ENCODE measurements at places on chromosomes 3 and 15. TPM values are rescaled to one million over a fixed set of nuclear protein-coding genes. Genes with fewer than 3 reads are reported as not detected.

Gene GOLGA6L7
- polyA plus RNA-seq: not detected

- DNase-seq: no peak
These were observed 19.0 kb downstream of the CSPG4 start for GRCh38 chr15:75693501-75694240.

Gene SIN3A
- 28.0 TPM for polyA plus RNA-seq

GRCh38 chr3:23873941-23874340 is 42.8 kb downstream of the NKIRAS1 start:
- no peak for DNase-seq

- no peak for DNase-seq
These were observed 81.4 kb upstream of the PSMD6 start for GRCh38 chr3:64104691-64105111.

DNA sequence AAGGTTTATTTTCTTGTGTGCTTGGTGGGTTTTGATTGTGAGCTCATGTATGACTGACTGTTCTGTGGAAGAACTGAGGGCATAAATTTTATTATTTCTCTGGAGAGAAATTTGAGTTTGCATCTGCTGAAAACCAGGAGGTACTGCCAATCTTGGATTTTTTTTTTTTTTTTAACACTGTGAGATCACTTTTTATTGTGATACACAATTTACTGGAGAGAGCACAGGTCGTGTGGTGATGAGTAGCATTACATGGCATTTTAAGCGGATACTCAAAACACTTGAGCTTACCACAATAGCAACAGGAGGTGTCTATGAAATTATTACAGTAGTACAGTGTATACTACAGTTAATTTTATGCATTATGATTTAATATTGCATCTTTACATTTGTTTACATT is 237.4 kb downstream of the MFSD1 start:
- DNase-seq: no peak

GRCh38 chr3:60909526-60909925 is 341.7 kb downstream of the FHIT start:
- no peak for DNase-seq

DNA sequence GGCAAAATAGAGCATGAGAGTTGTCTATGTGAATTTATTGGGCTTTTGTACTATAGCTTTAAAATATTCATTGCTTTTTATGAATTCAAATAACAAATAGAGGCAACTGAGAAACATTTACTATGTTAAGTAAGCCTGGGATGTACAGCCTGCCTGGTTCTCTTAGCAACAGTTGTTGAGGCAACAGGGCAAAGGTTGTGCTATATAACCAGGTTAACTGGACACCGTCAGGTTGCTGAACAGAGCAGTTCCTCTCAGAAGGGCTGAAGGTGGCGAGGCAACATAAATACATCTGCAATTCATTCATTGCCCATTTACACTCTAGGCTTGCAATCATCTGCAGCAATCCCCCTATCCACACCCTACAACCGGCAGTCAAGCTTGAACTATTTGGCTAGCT is 78.2 kb downstream of the GTF2E1 start:
- no peak for DNase-seq

DNA sequence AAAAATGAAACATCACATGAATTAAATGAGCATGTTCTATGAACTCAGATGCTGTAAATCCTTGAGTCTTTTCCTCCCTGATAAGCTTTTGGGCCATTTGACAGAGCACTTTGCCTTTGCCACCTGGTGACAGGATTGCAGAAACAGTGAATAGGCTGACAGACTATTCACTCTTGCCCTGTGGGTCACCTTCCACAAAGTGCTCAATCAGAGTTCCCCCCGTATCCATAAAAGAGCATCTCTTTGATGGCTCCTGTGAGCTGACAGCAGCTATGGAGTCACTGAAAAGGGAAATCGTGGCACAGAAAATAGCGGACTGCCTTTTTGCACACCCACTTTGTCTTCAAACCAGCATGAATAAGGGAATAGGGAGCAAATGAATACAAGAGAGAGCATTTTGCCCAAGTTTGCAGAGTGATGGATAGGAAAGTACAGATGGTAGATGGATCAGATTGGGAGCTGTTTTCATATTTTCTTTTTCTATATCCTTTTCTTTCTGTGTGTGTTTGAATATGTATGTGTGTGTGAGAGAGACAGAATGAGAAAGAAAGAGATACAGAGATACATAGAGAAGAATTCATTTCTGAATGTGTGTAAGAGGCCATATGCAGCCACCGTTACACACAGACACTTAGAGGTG is 37.8 kb upstream of the GOLM2 start:
- no peak for DNase-seq

Gene SI
- polyA plus RNA-seq: not detected

All from AG04450 (cell line).